ENCODE measurements at places on chromosomes 5 and 9.

DNA sequence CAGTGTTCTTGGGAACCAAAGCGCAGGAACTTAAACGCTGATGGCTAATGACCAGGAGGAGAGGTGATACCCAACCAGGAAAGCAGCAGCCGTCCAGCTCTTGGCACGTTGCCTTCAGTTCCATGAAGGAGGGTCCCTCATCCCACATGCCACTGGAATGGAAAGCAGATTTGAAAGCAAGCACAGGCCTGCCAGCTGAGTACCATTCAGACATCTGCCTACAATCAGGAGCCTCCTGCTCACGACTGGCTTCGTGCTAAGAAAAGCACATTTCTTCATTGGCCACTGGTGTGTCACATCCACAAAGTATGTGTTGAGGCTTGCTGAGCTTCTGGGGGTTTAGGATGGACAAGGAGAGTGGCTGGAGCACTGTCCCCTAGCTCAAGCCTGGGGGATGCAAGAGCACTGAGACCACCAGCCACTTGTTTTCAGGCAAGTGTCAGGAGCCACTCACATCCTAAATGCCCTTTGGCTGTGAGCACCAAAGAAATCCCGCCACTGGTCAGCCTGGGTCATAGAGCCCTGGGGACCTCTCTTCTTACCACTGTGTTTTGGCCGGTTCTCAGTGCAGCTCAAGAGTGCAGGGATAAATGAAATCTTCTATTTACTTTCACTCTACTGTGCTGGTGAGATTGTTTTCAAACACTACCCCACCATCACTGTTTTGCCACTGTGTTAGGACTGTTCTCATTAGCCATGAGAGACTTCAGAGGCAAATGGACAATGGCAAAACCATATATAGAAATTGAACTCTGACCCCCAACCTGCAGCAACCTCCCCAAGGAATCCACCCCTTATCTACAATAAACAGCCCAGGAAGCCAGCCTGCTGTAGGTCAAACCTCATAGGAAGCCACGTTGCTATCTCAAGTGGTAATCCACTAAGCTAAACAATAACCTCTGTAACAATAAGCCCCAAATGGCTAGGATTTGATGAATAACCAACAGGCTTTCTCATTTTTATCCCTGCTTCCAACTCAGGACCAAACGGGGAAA is 58.3 kb downstream of the MTX3 start:
- DNase-seq = no peak

DNA sequence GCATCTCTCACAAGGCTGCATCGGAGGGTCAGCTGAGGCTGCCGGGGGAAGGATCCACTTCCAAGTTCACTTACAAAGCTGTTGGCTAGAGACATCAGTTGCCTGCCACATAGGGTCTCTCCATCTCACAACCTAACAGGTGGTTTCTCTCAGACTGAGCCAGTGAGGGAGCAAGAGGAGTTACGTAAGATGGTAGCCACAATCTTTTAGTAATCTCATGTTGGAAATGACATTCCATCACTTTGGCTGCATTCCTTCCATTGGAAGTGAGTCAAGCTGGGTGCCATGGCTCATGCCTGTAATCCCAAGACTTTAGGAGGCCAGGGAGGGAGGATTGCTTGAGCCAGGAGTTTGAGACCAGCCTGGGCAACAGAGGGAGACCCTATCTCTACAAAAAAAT is 7.4 kb upstream of the GRK6 start:
- DNase-seq = no peak

DNA sequence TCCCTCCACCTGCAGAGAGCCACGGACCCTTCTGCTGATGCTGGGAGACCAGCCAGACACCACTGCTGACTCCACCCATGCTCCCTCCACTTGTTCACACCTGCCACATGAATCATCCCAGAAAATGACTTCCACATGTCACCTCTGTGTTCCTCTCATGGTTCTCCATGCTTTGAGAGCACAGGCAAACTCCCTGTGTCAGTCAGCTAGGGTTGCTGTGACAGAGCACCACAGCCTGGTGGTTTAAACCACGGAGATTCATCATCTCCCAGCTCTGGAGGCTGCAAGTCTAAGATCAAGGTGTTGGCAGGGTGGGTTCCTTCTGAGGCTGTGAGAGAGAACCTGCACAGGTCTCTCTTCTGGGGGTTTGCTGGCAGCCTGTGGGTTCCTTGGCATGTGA is 381.4 kb downstream of the GADD45G start:
- no peak for DNase-seq

DNA sequence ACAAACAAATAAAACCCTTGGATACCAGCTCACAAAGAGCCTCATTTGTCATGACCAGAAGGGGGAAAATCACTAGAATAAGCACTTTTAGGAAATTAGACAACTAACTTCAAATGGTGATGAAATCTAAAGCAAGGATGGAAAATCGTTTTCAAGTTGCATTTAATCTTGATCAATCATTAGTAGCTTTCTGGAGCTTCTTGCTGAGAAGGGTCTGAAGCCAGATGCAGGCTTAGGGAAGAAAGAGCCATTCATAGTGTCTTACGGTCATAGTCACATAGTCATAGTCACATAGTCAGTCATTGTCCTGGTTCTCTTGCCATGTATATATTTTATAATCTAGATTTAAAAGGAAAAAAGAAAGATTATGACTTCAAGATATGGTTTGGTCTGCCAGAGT is 610.5 kb downstream of the ACTL7B start:
- DNase-seq = no peak

GRCh38 chr9:128902351-128903078 is 18.3 kb upstream of the PHYHD1 start:
- DNase-seq = no peak

DNA sequence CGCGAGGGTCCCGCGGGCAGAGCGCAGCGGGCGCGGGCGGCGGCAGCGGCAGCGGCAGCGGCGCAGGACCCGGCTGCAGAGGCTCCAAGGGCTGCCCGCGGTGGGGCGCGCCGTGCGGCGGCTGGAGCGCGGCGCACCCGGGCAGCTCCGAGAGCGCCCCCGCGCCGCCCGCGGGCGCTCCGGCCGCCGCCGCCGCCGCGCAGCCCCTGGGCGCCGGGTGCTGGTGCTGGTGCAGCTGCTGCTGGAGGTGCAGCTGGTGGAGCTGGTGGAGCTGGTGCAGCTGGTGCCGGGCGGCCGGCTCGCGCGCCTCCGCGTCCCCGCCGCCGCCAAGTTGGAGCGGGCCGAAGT is 644 bp downstream of the IER5L start:
- peak; percentile 39 for DNase-seq

DNA sequence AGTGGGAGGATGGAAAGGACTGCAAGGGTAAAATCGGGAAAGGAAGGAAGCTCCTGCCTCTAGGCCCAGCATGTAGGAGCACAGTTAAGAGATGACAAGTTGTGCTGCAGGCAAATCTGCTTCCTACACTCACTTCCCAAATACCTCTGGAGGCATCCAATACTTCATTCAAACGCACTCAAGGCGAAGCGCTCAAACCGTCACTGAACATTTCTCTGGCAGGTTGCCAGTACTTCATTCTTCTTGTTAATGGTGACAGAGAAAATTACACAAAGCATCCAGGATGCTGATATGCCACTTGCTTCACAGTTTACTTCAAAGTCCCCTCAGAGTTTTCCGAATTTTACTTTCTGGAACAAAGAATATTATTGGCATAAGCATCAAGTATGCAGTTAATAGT is 59.8 kb downstream of the NREP start:
- no peak for DNase-seq

All from HEK293T (cell line).